ENCODE measurements at places on chromosomes 1 and 21. TPM values are rescaled to one million over a fixed set of nuclear protein-coding genes. Genes with fewer than 3 reads are reported as not detected.

The EYA3 gene
- total RNA-seq, result 15.1 TPM

The S100B gene
- not detected for total RNA-seq

The NBPF6 gene
- total RNA-seq, result not detected

The REG4 gene
- not detected for total RNA-seq

The PYHIN1 gene
- not detected for total RNA-seq

The DRAM2 gene
- total RNA-seq, result 29.0 TPM

The KDM5B gene
- total RNA-seq, result 26.7 TPM

The PRDX1 gene
- total RNA-seq, result 578 TPM

The USH2A gene
- under 0.01 TPM for total RNA-seq

The SGIP1 gene
- 4.3 TPM for total RNA-seq

The MEX3A gene
- 23.7 TPM for total RNA-seq

The CATSPERE gene
- total RNA-seq, result 0.16 TPM

The MAP3K21 gene
- 4.1 TPM for total RNA-seq

The TMCO4 gene
- 9.5 TPM for total RNA-seq

The CCDC181 gene
- total RNA-seq, result 0.65 TPM

The EDN2 gene
- total RNA-seq, result 5.2 TPM

The NPHP4 gene
- 9.9 TPM for total RNA-seq

The WLS gene
- 47.7 TPM for total RNA-seq

The LCE6A gene
- not detected for total RNA-seq

The OLFML2B gene
- total RNA-seq, result 12.9 TPM

The LCE1A gene
- not detected for total RNA-seq

The TAL1 gene
- total RNA-seq, result 1.5 TPM

The RABGAP1L gene
- 11.1 TPM for total RNA-seq

The LDLRAD1 gene
- total RNA-seq, result not detected

The CLCA2 gene
- total RNA-seq, result not detected

The LENEP gene
- not detected for total RNA-seq
